ENCODE measurements at places on chromosomes 7 and 10.

- DNase-seq = no peak
Measured at GRCh38 chr7:70340236-70340635, 742.0 kb downstream of the AUTS2 start.

- no peak for DNase-seq
Measured at GRCh38 chr7:151730591-151730990, 146.3 kb downstream of the PRKAG2 start.

DNA sequence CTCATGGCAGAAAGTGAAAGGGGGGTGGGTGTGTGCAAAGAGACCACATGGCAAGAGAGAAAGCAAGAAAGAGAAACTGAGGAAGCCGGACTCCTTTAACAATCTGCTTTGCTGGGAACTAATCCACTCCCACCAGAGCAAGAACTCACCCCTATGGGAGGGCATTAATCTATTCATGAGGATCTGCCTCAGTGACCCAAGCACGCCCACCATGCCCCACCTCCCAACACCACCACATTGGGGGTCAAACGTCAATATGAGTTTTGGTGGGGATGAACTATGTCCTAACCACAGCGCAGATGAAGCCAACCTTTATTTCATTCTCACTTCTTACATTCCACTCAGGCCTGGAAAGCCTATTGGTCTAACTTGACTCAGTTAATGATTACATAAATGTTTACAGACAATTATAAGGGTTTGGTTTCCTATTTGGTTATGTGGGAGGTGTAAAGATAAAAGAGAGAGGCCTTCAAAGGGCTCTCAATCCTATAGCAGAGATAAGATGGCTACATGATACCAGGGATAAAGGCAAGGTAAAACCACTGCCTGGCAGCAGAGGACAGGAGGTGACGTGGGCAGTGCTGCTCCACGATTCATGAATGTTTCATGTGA, 601.8 kb downstream of the PARD3 start:
- DNase-seq = no peak

DNA sequence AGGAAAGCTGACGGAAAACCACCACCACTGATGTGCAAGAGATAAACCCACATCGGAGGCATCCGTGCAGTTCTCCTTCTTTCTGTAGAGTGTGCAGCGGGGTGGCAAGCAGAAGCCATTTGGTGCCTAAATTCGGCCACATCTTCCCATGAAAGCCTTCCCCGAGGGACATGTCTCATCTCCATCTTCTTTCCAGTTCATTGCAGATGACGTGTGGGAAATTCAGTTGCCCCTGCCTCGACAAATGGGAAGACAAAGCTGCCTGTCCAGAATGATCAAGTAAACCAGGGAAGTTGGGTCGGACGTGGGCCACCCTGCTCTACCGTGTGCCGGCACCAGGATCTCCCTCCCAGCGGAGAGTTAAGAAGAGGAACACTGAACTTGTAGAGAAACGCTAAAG, 14.5 kb downstream of the BEND7 start:
- no peak for DNase-seq

GRCh38 chr7:103772171-103772773, 217.2 kb downstream of the RELN start:
- DNase-seq = no peak

Data from activated CD4-positive, alpha-beta T cell treated with anti-CD3 and anti-CD28 coated beads for 4 hours (primary cell).